ENCODE measurements at places on chromosomes 7 and 10. TPM values are rescaled to one million over a fixed set of nuclear protein-coding genes. Genes with fewer than 3 reads are reported as not detected.

The IFT22 gene
- polyA plus RNA-seq = 73.8 TPM

The PI4K2A gene
- polyA plus RNA-seq = 19.6 TPM

The ITIH5 gene
- 21.4 TPM for polyA plus RNA-seq

The AKR1C2 gene
- polyA plus RNA-seq = 11.7 TPM

The CLDN4 gene
- polyA plus RNA-seq = 111 TPM

The OR13A1 gene
- polyA plus RNA-seq = not detected

The FAM24A gene
- polyA plus RNA-seq = not detected

The OPALIN gene
- polyA plus RNA-seq = not detected

The CALHM3 gene
- not detected for polyA plus RNA-seq

The TMEM140 gene
- 10.9 TPM for polyA plus RNA-seq

The RSPH10B gene
- polyA plus RNA-seq = 0.22 TPM

The STAMBPL1 gene
- polyA plus RNA-seq = 3.3 TPM

The TRIM4 gene
- 38.0 TPM for polyA plus RNA-seq

The RAMP3 gene
- 10.3 TPM for polyA plus RNA-seq

The NOD1 gene
- polyA plus RNA-seq = 8.5 TPM

The ECHDC3 gene
- polyA plus RNA-seq = 14.2 TPM

The ZNF425 gene
- polyA plus RNA-seq = 6.2 TPM

The SMKR1 gene
- 4.4 TPM for polyA plus RNA-seq

The GPAM gene
- polyA plus RNA-seq = 15.9 TPM

The TMEM270 gene
- not detected for polyA plus RNA-seq

The VIPR2 gene
- 2.7 TPM for polyA plus RNA-seq

The PLEKHS1 gene
- 0.14 TPM for polyA plus RNA-seq

The LRMDA gene
- 23.9 TPM for polyA plus RNA-seq

The CRHR2 gene
- polyA plus RNA-seq = 0.12 TPM

The PLCE1 gene
- polyA plus RNA-seq = 33.1 TPM

The ZPBP gene
- polyA plus RNA-seq = 0.39 TPM

The SLC35B4 gene
- polyA plus RNA-seq = 23.4 TPM

The PWWP2B gene
- polyA plus RNA-seq = 10.4 TPM

The TECPR1 gene
- polyA plus RNA-seq = 13.8 TPM

The CUBN gene
- polyA plus RNA-seq = 169 TPM

The AS3MT gene
- polyA plus RNA-seq = 25.3 TPM

The GPR37 gene
- polyA plus RNA-seq = 1.2 TPM

The ZNF33A gene
- 46.2 TPM for polyA plus RNA-seq

The CARD11 gene
- 2.3 TPM for polyA plus RNA-seq

The NAT16 gene
- polyA plus RNA-seq = not detected

The APBB1IP gene
- 5.0 TPM for polyA plus RNA-seq

The PNLIPRP3 gene
- polyA plus RNA-seq = not detected

The DNAJC2 gene
- polyA plus RNA-seq = 48.8 TPM

The NT5C2 gene
- 115 TPM for polyA plus RNA-seq

The RBM20 gene
- 4.0 TPM for polyA plus RNA-seq

The EN2 gene
- 0.18 TPM for polyA plus RNA-seq

The CALCR gene
- 0.76 TPM for polyA plus RNA-seq

The NUTM2B gene
- 3.5 TPM for polyA plus RNA-seq

The CDHR1 gene
- polyA plus RNA-seq = 0.96 TPM

The CTTNBP2 gene
- 27.6 TPM for polyA plus RNA-seq

The PNLIPRP1 gene
- polyA plus RNA-seq = not detected

The H2AZ2 gene
- polyA plus RNA-seq = 226 TPM
